Osteocyte (in vitro differentiated cells): ENCODE measurements at places on chromosomes 5 and 9. TPM values are rescaled to one million over a fixed set of nuclear protein-coding genes. Genes with fewer than 3 reads are reported as not detected.

Gene UNC5A
- total RNA-seq: not detected in 2 replicates

Gene SPZ1
- total RNA-seq: not detected in 2 replicates

DNA sequence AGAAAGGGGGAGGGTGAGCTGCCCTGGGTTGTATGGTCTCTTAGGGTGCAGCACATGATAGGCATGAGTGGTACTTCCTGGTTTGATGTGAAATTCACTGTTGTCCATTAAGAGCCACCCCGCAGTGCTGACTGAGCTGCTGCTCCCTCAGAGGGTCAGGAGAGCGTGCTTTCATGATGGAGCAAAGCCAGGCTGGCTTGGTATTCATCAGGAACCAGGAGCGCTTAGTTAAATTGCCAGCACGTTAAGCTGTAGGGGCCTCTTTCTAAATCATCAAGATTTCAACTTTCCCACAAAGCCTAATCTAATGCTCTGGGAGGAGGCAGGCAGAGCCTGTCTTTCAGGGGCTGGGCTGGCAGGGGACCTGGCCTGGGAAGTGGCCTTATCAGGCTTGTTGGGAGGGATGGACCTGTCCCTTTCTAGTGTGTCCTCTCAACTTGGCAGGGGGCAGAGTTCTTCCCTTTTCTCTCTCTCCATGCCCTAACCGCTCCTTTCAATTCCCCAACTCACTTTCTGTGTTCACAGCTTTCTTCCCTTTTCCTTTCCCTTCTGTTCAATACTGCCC is 7.9 kb downstream of the CYSTM1 start:
- no peak for DNase-seq

DNA sequence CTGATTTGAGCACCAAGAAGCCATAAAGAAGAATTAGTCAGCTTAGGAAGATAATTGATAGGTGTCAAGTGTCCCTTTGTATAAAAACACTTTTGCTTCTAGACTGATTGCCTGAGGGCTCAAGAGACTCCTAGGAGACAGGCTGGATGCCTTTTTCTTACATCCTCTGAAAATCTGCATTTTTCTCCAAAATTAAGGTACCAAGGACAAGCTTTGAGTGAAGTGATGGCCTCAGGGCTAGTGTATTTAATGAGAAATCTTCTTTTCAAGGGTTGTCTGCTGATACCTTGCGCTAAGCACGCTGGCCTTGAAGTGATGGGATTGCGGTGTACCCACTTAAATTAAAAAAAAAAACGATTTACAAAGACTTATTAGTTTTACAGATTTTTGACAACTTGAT is 304.0 kb downstream of the TLR4 start:
- no peak for DNase-seq
